Motor neuron (in vitro differentiated cells): ENCODE measurements at places on chromosomes 4 and X. TPM values are rescaled to one million over a fixed set of nuclear protein-coding genes. Genes with fewer than 3 reads are reported as not detected.

DNA sequence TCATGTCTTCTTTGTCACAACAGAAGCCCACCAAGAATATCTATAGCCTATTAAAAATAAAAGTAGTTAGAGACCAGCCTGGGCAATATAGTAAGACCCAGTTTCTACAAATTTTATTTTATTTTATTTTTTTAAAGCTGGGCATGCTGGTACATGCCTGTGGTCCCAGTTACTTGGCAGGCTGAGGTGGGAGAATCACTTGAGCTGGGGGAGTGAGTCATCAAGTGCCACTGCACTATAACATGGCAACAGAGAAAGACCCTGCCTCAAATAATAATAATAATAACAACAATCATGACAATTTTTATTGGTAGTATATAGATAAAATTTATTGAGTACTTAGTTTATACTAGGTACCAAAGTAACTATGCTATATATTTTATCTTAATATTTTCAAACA, 93.0 kb upstream of the NPFFR2 start:
- ATAC-seq: no peak

The CCDC158 gene
- 0.14 TPM in 1 of 2 replicates, not detected in the other for total RNA-seq

The GAGE12J gene
- total RNA-seq: not detected in 2 replicates

The HELT gene
- total RNA-seq: not detected in 2 replicates

- no peak for ATAC-seq
These were observed 87.2 kb upstream of the MCF2 start for GRCh38 chrX:139795196-139795595.

The CASP3 gene
- 23.3 and 24.4 TPM in 2 replicates for total RNA-seq

GRCh38 chr4:183008492-183008891, 90.6 kb upstream of the WWC2 start:
- ATAC-seq: no peak

GRCh38 chrX:56729152-56729850, at the start of gene NBDY:
TSS of gene NBDY (plus strand) at chrX:56729243. CDS start at chrX:56729354, 111 bp downstream.
- peak; percentile 89 for ATAC-seq
